Stimulated activated CD4-positive, alpha-beta T cell treated with anti-CD3 and anti-CD28 coated beads, Interleukin-2, amount 100 ng/mL, for 24 hours (primary cell): ENCODE measurements at places on chromosomes 5 and 9.

DNA sequence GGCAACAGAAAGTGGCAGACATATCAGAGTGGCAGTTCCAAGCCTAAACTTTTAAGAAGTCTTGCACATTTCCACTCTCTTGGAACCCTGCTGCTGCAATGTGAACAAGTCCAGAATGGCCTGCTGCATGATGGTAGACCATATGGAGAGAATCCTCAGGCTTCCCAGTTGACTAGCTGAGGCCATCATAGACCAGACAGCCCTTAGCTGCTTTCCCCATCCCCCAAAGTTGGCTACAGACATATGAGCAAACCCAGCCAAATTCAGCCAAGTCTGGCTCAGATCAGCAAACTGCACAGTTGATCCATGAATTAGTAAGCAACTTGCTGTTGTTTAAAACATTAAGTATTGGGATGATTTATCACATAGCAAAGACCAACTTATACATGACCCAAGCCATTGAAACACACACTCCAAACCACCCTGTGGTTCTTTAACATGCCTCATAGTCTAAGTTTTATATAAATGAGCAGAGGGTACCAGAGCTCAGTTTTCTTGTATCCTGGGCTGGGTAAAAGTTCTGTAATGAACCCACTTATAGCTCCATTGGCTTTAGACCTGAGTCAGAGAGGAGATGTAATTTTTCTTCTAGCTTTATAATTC is 19.9 kb downstream of the PPP3R2 start:
- no peak for DNase-seq

DNA sequence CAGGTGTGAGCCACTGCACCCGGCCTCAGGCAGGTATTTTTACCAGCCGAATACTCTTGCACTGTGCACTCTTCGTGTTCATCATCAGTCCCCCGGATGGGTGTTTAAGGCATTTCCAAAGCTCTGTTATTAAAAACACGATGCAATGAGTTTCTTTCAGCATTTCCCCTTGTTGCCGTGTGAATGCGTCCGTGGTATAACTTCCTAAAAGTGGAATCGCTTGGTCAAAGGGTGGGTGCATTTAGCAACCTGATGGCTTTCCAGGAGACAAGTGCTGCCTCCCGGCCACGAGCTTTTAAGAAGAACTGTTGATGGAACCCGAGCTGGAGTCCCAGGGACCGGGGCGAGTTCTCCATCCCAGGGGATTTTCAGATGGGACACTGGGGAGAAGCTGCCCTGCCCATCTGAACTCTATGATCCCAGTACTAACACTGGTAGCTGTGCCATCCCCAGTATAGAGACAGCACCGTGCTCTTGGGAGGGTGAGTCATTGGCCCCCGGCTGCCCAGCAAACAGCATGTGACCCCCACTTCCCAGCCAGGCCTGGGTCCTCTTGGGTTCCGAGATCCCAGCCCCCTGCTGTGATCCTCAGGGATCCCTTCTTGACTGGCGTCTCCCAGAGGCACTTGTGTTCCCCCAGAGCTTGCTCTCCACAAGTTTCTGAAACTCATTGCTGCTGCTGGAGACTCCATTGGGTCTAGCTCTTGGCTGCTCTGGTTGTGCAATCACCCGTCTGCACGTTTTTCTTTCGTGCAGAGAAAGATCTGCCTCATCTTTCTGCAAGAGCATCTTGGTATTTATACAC is 169.5 kb upstream of the IER5L start:
- DNase-seq, result no peak

- no peak for DNase-seq
Measured at GRCh38 chr9:91075279-91075678, 273.7 kb downstream of the SYK start.

- no peak for DNase-seq
Measured at GRCh38 chr5:21654-22233, 70.2 kb upstream of the PLEKHG4B start.

GRCh38 chr5:140868721-140869554 is at the start of gene PCDHA11:
PCDHA11 (plus strand) TSS chr5:140868957; CDS start chr5:140869104, 147 bp downstream.
- no peak for DNase-seq

- DNase-seq, result no peak
Measured at GRCh38 chr5:144105371-144105770, 65.1 kb downstream of the YIPF5 start.

DNA sequence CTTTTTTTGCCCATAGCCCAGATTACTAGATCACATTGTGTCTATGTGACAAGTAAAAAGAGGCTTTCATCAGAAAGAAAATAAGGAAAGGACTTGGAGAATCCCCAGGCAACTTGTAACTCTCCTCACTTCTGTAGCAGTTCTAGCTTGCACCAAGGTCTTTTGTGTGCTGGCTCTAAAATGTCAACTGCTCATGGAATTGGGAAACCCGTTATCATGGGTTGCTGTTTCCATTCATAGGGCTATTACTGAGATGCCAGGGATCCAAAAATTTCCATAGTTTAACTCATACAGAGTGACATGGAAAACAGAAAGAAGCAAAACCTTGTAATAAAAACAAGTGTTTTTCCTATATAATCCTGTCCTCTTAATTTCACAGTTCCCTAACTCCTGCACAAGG is 123.9 kb upstream of the FBXL7 start:
- no peak for DNase-seq

- DNase-seq, result no peak
Measured at GRCh38 chr5:199197-199949, 8.1 kb downstream of the LRRC14B start.

DNA sequence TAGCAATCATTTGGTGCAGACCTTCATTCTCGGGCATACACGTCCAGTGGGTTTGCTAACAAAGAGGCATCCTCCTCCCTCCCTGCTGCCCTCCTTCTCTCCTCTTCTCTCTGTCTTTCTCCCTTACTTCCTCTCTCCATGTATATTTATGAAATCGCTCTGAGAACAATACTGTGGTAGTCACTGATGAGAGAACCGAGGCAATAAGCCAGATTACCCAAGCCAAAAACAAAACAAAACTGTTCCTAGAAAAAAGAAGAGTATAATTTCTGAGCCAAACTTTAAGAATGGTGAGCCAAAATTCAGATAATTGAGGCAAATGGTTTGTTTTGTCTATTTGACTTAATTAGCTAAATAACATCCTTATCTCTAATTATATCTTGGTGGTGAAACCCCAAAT is 15.8 kb upstream of the HMHB1 start:
- no peak for DNase-seq

DNA sequence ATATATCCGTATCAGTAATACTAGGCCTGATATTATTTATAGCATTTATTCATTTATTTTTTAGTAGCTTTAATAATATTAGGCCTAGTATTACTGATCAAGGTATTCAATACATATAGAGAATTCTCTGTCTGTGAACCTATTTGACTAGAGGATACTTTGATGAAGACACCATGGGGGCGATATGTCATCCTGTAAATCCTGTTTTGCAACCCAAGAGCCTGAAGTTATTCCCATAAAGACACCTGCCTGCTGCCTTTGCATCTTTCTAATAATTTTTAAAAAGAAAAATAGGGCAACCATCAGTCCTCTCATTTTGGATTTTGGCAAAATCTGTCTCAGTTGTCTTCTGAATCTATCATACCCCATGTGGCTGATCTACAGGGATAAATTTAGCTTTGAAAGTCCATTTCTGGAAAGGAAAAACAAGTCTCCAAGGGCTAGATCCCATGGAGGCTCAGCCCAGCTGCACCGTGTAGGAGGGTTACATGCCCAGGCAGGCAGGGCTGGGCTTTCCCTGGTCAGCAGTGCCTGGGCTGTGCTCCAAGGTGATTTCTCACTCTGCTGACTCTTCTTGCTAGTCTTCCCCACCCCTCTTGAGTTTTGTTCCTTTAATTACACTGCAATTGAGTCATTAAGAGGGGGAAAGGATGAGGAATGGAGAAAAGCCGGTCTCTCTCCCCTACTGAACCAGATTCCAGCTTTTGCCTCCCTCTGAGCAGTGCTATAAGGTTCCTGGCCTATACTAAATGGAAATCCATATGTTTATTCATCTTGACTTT is 169.0 kb downstream of the TRIM32 start:
- no peak for DNase-seq

DNA sequence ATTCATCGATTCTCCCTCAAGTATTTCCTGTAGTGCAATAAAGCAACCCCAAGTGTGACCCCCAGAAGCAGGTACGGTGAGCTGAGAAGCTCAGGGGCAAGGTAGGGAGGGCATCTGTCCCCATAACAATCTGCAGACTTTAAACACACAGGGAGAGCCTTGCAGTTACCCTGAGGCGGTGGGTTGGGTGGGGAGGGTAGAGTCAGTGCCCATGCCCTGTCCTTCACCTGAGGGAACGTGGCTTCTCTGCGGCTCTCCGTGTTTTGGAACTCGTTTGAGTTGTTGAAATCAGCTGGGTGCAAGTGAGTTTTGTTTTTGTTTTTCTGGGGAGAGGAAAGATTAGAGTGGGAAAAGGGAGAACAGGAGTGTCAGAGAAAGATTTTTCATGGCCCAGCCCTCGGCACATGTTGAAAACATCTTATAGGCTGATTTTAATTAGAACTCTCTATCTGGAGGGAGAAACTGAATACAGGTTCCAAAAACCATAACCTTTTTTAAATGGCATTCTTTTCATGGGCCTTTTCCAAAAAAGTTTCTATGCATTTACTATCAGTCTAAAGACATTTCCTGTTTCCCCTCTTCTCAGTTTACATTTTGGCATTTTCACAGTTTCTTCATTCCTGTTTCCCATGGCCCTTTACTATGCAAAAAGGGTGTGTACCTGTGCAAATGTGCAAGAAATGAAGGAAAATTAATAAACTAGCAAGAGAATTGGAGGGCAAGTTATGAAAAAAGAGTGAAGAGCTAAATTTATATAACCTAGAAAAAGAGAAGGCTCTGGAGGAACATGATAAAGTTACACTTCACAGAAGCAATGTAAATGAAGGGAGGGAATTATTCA is 266.5 kb upstream of the VLDLR start:
- no peak for DNase-seq

DNA sequence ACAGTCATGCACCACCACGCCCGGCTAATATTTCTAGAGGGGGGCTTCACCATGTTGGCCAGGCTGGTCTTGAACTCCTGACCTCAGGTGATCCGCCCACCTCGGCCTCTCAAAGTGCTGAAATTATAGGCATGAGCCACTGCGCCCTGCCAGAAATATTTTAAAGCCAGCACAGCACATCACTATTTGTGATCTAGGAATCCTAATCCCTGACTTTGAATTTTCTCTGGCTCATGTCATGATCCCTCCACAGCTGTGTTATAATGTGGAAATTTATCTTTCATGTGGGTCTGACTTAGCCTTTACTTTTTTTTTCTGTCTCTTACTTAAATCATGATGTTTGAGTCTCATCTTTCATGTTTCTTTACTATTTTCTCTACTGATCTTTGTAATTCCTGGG is 18.7 kb upstream of the ITGA1 start:
- no peak for DNase-seq

DNA sequence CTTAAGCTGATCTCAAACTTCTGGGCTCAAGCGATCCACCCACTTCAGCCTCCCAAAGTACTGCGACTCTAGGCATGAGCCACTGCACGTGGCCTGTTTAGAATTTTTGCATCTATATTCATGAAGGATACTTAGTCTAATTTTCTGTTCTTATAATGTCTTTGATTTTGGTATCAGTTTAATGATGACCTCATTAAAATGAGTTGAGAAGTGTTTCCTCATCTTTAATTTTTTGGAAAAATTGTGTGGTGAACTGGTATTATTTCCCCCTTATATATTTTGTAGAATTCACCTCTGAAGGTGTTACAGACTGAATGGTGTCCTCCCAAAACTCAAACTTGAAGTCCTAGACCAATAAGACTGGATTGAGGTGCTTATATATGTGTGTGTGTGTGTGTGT is 46.5 kb downstream of the ANKRD31 start:
- DNase-seq, result no peak

GRCh38 chr5:1208743-1209488 is 7.5 kb downstream of the SLC6A19 start:
- no peak for DNase-seq

GRCh38 chr5:143652108-143652700 is 159.8 kb upstream of the HMHB1 start:
- DNase-seq, result peak; percentile 19

GRCh38 chr9:12640016-12640587 is 53.1 kb upstream of the TYRP1 start:
- no peak for DNase-seq

DNA sequence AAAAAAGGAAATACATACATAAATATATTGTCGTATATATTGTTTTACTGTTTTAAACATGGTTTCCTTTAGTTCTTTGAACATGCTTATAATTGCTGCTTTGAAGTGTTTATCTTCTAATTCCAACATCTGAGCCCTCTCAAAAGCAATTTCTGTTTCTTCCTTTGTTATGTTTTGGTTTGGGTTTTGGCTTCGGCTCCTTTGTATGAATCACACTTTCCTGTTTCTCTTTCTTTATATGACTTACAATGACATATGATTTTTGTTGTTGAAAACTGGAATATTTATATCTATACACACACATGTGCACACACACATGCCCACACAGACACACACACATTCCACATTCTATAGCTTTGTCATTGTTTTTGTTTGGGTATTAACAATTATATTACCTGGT is 1206.7 kb downstream of the CDH12 start:
- DNase-seq, result no peak

DNA sequence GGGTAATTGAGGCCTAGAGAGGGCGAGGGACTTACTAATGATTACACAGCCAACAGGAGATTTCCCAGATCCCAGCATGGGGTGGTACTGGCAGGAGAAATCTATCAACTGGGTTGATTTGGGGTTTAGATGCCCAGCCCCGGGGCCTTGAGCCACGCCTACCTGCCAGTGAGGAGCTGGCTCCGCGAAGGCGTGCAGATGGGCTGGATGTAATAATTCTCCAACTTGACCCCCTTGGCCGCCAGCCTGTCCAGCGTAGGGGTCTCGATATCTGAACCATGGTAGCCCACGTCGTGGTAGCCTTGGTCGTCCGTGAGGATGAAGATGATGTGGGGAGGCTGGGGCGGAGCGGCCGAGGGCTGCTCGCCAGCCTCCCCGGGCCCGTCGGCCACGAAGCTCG is 804 bp downstream of the ARSI start:
- DNase-seq, result no peak

GRCh38 chr9:4117835-4118610 is 181.8 kb downstream of the GLIS3 start:
- peak; percentile 65 for DNase-seq

DNA sequence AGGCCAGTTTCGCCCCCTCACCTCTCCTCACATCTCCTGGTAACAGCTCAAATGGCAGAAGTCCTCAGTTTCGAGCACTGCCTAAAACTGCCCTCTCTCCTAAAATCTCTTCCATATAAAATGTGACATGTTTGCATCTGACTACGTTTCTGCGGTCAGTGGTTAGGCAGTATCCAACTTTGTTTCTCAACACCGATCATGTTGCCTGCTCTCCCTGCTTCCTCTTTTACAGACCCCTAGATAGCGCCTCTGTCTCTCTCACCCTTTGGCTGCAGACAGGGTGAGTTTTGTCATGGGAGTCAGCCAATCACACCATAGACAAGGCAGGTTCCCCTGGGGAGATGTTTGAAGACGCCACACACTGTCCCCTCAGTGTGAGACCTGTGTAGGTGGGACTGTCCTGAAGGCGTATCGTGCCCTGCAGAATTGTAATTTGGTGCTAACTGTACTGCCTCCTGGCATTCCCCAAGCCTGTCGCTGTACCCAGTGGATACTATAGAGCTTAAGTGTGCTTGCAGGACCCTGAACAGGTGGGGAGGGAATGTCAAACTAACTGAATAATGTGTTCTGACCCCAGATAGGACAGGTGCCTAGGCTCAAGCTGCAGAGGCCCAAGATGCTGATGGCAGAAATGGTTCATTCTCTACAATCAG is 1.1 kb downstream of the HEXB start:
- DNase-seq, result no peak
